Stimulated activated naive CD4-positive, alpha-beta T cell (primary cell): ENCODE measurements at places on chromosomes 1 and 21.

- DNase-seq: no peak
These were observed 38.1 kb downstream of the TRIM62 start for GRCh38 chr1:33143698-33144097.

- no peak for DNase-seq
These were observed 7.7 kb downstream of the SHISAL2A start for GRCh38 chr1:52640697-52641096.

GRCh38 chr1:39409055-39409816, 82.2 kb upstream of the BMP8A start:
- peak; percentile 24 for DNase-seq

DNA sequence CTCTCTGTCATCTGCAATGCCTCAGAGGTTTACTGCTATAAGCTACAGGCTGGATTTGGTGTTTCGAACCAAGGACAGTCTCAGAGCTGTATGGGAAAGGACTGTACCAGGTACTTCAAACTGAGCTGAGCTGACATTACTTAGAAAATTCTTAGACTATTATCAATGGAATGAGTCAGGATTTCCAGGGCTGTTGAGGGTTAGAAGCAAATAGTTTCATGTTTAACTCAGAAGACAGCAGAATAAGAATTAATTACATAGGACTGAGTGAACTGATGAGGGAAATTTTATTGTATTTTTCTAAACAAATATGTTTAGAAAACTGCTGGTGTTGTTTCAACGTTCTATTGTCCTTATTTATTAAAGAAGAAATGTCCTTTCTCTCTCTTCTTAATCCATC, 74.3 kb upstream of the CAPZB start:
- DNase-seq: no peak

- no peak for DNase-seq
These were observed 35.0 kb upstream of the ID3 start for GRCh38 chr1:23594149-23594907.

DNA sequence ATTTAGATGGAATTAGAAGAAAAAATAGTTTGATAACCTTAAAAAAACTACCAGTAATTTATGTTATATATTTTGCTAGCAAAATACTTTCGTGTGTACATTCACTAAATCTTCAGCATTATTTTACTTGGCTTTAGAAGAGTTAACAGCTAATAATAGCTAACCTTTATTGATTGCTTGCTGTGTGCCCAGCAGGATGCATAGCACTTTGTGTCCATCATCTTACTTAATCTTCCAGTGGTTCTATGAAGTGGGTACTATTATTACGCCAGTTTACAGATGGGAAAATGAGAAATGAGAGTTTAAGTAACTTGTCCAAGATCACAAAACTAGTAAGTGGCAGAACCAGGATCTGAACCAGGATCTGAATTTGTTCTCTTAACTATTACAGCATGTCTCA, 41.7 kb upstream of the GPR25 start:
- no peak for DNase-seq

DNA sequence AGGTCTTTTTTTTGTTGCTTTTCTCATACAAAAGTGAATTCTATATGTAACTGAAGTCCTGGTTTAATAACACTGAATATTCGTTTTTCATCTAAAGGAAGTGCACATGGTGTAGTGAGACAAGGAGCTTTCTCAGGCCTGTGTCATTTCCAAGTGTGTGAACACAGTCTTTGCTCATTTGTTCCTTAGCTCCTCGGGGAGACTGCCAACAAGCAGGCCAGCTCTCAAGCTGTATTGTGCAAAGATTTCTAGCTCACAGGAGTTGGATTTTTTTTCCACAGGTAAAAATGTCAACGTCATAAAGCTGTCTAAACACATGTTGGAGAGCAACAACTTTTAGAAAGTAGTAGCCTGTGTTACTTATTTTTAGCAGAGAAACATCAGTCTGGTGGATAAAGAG, 87.8 kb upstream of the S1PR1 start:
- DNase-seq: no peak

GRCh38 chr1:10508511-10508951, 33.8 kb downstream of the PEX14 start:
- DNase-seq: no peak

DNA sequence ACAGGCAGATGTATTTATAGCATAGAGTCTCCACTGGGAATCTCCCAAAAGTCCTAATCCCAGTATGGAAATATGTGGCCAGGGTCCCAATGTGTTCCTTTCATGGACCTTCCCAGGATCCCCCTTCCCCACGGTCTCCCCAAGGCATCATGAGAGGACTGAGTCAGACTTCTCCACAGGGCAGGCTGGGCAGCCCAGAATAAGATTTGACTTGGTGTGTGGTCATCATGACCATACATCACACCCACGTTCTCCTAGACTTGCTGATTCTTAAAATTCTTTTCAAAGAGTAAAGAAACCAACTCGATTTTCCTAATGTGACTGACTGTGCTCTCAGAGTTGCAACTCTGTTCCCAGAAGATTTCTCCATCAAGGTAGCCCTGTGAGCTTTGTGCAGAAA, 93.9 kb upstream of the CD34 start:
- DNase-seq: no peak

DNA sequence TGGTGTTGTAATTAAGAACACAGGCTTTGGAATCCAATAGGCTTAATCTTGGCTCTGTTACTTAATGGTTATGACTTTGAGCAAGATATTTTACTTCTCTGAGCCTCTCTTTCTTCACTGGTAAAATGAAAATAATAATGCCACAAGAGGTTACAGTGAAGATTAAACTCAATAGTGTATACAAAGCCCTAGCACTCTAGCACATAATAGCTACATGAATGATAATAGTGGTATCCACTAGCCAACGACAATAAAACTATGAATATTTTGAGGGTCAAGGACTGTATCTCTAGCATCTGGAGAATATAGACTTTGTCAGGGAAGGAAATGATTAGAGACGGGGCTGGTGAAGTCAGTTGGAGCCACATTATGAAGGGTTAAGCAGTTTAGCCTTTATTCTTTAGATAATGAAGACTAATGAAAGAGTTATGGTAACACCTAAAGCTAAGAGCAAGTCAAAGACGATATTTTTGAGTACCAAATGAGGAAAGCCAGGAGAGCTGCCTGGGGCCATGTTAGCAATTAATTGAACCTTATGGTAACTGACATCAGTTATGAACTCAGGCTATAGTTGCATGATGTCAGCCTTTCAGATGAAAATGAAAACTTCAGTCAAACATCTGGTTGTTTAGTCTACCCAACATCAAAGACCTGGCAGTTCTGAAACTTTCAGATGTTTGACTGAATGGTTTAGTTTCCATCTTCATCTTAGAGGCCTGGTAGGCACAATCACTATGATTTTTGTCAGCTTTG, 32.8 kb upstream of the RNF11 start:
- no peak for DNase-seq

GRCh38 chr1:203769505-203770343, 4.7 kb downstream of the LAX1 start:
- no peak for DNase-seq

DNA sequence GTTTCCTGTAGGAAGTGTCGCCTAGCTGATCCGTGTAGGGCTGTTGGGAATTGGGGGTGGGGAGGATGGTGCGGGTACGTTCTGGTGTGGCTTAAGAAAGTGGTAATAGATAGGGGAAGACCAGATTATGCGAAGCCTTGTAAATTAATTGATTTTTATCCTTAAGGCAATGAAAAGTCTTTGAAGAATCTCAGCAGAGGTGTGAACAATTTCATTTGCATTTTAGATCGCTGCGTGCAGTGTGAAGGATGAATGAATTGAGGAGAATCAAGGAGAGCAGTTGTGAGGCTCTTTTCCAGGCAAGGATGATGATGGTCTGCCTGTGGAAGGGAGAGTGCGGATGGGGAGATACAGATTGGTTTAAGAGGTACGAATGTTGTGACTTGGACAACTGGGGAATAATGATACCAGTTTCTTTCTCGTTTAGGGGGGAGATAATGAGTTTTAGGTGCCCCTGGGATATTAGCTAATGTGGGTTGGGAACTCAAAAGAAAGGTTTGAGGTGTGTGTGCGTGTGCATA, 813 bp upstream of the DEDD start:
- no peak for DNase-seq

DNA sequence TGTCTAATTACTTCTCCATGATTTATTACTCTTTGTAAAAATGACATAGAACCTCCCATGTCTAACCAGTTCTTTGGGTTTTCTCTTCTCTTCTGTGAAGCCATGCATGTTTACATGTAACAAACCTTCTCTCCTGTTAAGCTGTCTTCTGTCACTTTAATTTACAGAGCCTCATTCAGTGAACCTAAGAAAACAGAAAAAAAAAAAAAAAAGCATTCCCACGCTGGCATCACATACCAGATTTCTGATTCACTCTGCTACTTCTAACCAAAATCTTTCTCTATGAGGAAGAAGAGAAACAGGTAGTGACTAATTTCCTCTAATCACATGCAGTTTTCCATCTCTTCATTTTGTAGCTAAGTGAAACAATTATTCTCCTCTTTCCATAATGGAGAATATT, 141.4 kb upstream of the CXADR start:
- DNase-seq: no peak

DNA sequence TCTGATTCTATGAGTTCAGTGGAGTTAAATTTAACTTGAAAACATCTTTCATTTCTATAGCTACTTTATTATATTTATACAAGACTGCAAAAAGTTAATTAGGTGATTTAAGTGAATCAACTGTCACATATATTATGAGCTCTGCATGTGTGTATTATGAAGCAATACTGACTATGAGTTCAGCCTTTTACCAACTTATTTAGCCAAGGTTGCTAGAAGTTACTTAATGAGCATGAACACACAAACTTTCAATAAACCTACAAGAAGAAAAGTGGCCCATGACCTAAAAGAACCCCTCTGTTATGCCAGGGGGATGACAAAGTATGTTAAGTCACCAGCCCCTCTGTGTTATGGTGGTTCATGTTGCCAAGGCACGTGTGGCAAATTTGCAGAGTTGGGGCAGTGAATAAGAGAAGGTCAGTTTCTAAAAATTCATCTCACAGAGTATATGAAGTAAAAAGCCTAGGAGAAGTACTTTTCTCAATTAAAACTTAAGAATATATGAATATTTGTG, 86.7 kb upstream of the LYPLAL1 start:
- DNase-seq: no peak

DNA sequence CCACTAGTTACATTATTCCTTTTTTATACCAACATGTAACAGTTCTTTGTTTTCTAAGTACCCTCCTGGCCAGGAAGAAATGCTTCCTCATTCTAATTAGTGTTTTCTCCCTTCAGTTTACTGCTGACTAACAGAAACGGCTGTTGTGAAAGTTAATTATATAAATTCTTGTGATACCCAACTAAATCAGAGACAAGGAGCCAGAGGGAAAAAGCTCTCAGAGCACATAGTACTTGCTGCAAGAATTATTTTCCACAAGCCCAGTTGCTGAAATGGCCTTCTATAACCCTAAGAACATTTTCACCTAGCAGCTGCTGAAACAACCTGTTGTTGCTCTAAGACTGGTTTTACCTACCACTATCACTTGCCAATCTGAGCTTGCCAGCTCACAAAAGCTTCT, 82.4 kb downstream of the FAF1 start:
- no peak for DNase-seq

- no peak for DNase-seq
These were observed 1.3 kb downstream of the ZNF644 start for GRCh38 chr1:91020486-91020885.

DNA sequence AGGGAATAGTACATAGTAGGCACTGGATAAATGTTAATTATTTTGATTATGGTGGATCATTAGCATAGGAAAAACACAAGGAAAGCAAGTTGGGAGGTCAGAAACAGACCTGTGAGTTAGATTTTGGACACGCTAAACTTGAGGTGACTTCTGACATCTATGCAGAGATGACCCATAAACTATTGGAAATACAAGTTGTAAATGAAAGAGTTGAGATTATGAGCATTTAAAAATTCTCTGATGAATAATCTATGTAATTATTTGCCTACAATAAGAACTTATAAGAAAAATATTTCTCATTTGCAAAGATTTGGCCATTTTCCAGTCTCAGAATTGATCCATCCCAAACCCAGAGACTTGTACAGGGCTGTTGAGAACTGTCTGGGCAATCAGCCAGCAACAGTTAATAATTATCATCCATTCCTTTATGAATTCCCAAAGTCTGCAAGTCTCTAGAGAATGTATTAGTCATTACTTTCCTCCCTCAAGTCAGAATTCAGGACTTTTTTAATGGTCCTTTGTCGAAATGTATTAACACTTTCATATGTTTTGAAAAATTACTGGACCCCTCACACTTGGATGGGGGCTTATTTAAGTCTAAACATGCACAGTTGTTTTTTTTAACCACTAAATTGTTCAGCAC, 19.4 kb upstream of the SLAMF6 start:
- DNase-seq: no peak

- DNase-seq: no peak
These were observed 295.0 kb downstream of the OMA1 start for GRCh38 chr1:58251430-58252073.

DNA sequence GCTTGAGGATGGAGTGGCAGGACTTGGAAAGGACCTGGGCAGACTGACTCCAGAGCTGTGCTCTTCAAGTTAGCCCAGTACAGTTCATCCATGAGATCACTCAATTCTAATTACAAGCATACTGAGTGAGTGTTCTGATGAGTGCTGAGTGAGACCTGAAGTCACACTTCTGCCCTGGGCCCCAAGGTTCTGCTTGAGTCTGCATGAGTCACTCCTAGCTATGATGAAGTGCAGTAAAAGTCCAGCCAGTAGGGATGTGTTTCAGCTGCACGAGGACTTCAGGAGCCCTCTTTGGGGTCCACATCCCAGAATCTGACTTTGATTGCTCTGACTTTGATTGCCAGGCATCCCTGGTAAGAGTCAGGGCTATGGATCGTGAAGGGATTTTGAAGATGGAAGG, 35.8 kb downstream of the PLEKHA6 start:
- no peak for DNase-seq

GRCh38 chr1:54543729-54544496, 4.1 kb upstream of the ACOT11 start:
- no peak for DNase-seq

DNA sequence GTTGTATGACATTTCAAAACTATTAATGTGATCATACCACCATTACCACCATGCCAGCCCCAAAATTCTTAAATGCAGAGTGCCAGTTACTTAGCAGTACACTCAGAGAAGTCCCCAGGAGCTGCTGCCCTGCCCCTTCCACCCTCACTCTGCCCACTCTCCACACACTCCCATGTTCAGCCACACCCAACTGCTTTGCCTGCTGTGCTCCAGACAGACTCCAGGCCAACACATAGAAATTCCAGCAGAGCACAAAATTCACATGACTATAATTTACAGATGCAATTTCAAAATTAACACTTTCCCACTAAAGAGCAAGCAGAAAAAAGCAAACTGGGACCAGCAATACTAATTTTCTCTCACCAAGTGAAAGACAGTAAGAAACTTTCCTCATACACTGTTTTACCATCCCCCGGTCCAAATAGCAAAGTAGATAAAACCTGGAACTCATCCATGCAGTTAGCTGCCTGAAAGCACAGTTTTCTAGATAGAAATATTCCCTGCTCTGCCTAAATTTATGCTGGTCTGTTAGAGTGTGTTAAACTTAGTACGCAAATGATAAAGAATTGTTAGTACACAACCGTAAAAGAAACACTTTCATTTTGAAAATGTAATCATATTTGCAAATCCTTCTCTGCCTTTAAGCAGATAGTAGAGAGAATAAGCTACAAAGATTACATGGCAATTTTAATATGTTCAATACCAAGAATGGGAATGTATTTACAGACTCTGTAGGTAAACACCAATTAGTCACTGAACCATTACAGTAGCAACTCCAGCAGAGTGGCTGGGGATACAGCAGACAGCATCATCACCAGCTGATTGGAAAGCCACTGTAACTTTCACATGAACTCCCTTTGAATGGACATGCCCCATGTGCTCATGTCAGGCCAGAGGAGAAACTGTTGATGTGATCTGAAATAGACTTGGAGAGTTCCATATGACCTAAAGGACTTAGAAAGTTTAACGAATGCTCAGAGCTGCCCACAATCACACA, 176.5 kb downstream of the VAV3 start:
- no peak for DNase-seq
